Activated CD8-positive, alpha-beta T cell treated with anti-CD3 and anti-CD28 coated beads for 36 hours (primary cell): ENCODE measurements at places on chromosomes 2 and 18. TPM values are rescaled to one million over a fixed set of nuclear protein-coding genes. Genes with fewer than 3 reads are reported as not detected.
A peak's percentile ranks its signal among the peaks of the same experiment; 100 is the strongest.

POTEC gene
- total RNA-seq, result not detected

ATRAID gene
- total RNA-seq, result 65.2 TPM

DNA sequence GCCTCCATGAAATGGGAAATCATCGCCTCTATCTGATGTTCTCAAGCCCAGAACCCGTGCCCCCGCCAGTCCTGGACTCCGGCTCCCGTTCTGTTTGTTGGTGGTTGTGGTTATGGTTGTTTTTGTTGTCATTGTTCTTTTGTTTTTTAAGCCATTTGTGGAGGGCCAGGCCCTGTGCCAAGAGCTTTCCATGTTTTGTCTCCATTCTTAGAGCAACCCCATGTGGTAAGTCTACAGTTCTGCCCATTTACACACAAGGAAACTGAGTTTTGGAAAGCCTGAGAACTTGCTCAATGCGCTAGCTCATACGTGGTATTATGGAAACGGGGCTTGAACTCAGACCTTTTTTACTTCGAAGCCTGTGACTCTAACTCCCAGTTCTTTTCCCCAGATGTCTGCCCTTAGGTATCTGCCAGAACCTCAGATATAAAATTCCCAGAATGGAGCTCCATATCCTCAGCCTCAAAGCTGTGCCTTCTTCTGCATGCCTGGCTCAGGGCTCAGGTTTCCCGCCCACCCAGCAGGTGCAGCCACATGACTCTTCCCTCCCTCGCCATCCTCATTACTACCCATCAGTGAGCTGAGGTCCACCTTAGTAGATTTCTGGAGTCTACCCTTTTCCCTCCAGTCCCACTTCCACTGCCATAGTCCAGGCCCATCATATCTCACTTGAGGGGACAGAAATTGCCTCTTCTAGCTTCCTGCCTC, 194.1 kb downstream of the KLHL29 start:
- no peaks in the 10 kb centered on the region for H3K27me3 ChIP-seq
- no peak overlapping the region for H3K4me3 ChIP-seq
- H3K4me1 ChIP-seq, result no peaks in the 10 kb centered on the region
- DNase-seq, result no peak

DNA sequence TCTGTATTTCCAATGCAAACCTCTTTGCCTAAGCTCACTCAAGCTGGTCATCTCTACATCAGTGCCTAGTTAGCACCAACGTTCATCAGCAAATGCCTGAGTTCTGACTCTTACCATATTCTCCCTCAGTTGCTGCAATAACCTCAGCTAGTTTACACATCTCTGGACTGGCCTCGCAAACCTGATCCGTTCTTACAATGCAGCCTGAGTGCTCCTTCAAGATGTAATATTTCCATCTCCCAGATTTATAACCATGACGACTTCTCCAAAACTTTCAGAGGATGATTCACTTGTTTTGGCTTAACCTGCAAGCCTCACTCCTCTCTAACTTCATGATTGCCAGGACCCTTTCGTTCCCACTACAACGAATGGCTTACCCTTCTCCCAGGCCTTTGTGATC, 69.7 kb downstream of the DIPK1C start:
- H3K36me3 ChIP-seq, result no peaks in the 10 kb centered on the region
- H3K27ac ChIP-seq, result no peak overlapping the region
- H3K4me3 ChIP-seq, result no peak overlapping the region
- no peak for DNase-seq
- peaks cover 10% of the 10 kb centered on the region for H3K4me1 ChIP-seq

GRCh38 chr18:3447068-3447894, 2.7 kb upstream of the TGIF1 start:
- peak overlapping the region; percentile 92 for H3K27ac ChIP-seq
- DNase-seq, result no peak
- H3K27me3 ChIP-seq, result no peaks in the 10 kb centered on the region
- H3K4me3 ChIP-seq, result peak overlapping the region; percentile 94
- peaks cover 11% of the 10 kb centered on the region for H3K36me3 ChIP-seq

- H3K4me1 ChIP-seq, result peaks cover 32% of the 10 kb centered on the region
- peak overlapping the region; percentile 60 for H3K4me3 ChIP-seq
- peak; percentile 57 for DNase-seq
- H3K27me3 ChIP-seq, result no peaks in the 10 kb centered on the region
These were observed 174.0 kb downstream of the TGIF1 start for GRCh38 chr18:3623769-3624545.
